Muscle of arm (tissue), 14 donors: ENCODE measurements at places on chromosomes 1 and 21.

- DNase-seq, result no peak
Observed at GRCh38 chr1:159007726-159008125, 2.0 kb upstream of the IFI16 start.

- DNase-seq, result no peak
Observed at GRCh38 chr21:34820051-34820450, 151.3 kb downstream of the CLIC6 start.

GRCh38 chr1:13732971-13733667 lies 33.1 kb downstream of the PRDM2 start:
- no peak for DNase-seq

DNA sequence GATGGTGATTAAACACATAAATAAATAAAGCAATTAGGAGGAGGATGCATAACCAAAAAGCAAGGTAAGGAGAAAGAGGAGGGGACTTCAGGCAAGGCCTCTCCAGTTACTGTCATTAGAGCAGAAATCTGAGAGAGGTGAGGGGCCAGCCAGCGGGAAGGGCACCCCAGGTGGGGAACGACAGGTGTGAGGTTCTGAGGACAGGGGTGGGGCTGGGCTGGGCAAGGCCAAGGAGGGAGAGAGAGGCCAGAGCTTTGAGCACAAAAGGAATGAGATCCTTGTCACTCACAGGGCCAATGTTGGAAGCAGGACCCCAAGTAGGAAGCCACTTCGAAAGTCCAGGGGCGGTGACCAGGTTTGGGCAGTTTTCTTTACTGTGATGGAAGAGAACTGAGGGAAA lies 182.2 kb upstream of the RAB4A start:
- no peak for DNase-seq

DNA sequence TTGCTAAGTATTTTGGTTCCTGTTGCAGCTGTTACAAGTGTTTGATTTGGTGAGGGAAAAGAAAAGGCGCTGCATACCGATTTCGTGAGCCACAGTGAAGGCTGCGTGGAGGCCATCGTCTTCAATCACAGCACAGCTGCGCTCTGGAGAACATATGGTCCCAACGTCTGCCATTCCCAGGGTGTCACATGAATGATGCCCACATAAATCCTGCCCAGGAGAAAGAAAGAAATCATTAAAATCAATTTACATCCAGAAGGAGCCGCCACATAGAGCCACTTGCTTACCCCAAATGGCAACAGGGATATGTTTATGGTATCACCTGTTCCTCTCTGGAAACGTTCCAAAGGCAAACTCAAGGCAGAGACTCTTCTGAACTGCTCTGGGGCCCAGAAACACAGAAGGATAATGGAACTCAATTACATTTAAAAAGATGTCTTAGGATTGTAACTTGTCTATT lies 12.2 kb downstream of the ADAMTS5 start:
- no peak for DNase-seq

DNA sequence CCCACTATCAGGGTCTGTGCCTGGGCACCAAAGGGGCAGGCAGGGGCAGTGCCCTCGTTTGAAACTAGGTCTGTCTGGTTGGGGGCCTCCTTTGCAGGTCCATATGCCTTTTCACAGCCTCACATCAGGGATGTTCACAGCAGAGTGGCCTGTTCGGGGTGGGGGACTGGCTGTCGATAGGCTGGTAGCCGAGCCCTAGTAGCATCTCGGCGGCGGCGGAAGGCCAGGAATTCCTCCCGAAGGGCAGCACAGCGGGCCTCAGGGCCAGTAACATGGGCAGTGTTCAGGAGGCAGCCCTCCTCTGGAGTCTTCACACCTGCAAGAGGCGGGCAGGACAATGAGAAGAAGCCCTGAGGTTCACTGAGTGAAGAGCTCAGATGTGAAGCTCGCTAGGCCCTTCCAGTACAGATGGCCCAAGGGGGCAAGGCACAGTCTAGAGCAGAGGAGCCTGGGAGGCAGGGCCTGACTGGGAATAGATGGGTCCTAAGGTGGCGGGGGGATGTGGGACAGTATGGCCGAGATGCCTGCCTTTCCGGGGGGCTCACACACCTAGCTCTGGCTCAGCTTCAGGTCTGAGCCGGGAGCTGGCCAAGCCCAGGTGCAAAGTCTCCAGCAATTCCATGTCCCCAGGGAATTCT lies 2.0 kb upstream of the TAGLN2 start:
- DNase-seq, result no peak

- DNase-seq, result no peak
Observed at GRCh38 chr1:221897321-221897721, 155.4 kb upstream of the DUSP10 start.

DNA sequence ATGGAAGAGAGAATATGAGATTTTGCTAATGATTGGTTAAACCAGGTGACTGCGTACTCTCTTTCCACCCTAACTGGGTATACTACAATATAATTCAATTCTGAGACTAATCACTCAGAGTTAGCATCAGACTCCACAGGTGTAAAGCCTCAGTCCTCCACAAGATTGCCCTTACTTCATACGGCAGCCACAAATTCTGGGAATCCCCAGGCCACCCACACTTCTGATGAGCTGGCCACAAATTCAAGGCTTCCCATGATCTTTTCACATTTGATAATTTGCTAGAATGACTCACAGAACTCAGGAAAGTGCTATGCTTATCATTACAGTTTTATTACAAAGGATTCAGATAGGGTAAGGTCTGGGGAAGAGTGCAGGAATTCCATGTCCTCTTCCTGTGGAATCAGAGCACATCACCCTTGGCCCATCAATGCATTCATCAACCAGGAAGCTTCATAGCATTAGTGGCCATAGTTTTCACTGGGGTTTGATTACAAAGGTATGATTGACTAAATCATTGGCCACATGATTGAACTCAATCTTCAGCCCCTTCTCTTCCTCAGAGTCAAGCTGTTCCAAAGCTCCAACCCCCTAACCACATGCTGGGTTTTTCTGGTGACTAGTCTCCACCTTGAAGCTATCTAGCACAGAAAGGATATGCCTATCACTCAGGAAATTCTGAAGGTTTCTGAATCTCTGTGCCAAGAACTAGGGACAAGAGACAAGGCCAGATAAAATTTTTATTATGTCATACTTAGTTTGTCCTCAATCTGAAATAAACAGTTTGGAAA lies 131.7 kb downstream of the HHIPL2 start:
- DNase-seq, result no peak

DNA sequence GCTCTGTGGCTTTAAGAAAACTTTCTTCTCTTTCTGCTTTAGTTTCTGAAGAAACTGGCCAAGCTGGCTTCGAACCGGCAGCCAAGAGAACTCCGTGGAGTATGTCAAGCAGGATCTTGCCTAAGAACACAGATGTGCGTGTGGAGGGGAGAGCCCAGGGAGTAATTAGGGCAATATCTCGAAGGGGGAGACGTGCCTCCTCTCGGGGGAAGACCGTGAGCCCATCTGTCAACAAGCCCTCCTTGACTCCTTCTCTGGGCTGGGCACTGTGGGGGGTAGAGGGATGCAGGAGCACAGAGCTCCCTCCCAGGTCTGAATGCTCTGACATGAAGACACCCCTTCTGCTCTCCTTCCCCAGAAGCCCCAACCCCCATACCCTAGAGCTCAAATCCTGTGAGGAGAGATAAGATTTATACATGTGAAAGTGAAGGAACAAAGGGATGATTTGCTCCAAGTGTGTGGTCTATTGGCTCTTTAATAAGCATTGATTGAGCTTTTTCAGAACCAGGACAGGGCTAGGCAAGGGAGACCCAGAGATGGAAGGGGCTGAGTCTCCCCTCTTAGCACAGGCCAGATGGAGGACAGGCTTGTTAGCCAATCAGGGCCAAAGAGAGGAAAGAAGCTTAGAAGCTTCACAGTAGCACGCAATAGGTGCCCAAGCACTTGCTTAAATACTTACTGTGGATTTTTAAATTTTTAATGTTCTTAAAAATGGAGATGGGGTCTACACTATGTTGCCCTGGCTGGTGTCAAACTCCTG lies 37.5 kb downstream of the EDN2 start:
- DNase-seq, result no peak

DNA sequence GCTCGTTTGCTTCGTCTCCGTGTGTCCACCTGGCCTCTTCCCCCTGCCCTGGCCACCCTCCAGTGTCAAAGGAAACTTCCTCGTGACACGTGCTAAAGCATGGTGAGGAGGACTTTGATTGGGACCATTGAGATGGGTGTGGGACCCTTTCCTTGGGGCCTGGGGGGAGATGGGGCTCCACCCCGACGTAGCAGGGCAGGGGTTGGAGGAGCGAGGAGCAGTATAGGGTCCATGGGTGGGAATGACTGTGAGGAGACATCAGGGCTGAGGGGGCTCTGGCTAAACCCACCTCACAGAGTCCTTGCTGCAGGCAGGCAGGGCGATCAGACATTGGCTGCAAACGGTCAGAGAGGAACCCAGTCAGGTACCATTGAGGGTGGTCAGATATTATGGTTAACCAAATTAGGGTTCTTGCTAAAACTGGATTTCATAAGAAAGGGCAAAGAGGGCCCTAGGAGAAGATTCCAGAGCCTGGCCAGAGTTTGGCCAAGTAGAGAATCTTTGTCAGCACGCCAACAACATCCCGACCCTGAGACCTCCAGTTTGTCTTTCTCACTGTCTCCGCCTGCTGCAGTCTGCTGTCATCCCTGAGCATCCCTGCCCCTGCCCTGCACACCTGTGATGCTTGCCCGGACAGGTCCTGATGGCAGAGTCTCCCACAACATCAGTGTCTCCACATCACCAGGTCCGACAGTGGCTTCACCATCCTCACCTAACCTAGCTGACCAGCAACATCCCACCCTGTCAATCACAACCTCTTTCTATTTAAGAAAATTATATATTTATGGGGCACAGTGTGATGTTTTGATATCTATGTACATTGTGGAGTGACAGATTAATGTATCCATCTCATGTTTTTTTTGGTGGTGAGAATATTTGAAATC lies 8.0 kb downstream of the RNF187 start:
- no peak for DNase-seq

DNA sequence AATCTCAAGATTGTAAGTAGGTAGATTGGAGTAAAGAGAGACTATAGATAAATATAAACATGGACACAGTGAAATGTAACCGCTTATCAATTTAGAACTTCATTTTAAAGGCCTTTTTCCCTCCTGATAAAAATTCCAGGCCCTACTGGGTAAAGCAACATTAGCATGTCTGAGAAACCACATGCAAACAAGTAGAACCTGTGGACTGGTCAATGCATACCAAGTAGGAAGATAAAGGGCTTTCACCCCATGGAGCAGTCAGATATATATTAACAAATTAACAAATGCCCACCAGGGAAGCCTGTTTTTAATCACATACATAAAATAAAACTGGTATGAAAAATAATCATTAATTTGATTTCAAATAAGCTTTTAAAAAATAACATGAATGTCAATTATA lies 8.1 kb downstream of the DPH5 start:
- DNase-seq, result no peak
